ENCODE measurements at places on chromosomes 3 and 15. TPM values are rescaled to one million over a fixed set of nuclear protein-coding genes. Genes with fewer than 3 reads are reported as not detected.

GRCh38 chr3:134449277-134449676 lies 36.5 kb downstream of the ANAPC13 start:
- DNase-seq: no peak

DNA sequence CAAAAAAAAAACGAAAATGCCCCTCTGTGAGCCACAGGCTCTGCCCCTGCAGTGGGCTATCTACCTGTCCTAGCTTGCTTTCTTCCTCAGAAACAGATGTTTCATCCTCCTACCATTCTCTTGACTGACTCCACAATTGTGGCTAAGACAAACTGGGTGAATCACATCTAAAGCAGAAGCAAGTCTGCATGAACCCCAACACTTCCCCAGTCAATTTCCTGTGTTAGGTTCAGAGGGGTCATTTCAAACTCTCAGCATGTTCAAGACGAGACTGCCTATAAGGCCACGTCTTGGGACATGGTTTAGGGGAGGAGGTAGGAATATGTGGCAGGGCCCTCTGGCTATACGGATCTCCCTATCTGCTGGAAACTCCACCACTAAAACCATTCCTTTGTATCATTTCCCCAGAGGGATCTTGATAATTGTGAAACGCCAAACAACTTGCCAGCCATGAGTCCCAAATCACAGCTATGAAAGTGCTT lies 28.6 kb upstream of the ANKDD1A start:
- DNase-seq: no peak

DNA sequence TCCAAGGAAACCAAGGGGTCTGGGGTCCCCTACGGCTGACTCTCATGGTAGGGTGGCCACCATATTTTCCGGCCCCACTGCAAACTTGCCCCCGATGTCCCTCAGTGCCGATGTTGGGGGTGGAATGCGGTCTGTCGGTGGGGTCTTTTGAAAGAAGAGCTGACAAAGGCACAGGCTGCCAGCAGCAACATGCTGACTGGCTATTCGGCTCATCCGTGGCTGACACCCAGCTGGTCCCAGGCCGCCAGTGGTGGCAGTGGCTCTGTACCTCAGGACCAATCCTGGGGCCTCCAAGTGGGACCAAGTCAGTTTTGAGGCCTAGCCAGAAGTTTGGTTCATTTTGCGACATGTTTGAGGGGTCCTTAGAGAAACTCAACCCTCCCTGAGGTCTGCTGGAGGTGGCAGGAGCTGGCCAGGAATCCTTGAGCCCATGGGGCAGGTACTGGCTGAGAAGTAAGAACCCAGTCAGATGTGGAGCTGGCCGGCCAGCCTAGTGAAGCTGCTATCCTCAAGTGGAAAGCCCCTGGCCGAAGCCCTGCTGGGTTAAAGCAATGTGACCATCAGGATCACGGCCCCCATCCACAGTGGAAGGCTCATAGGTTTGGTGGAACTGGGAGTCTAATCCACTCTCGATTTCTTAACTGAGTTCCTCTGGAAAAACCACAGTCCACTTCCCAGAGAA lies 17.8 kb downstream of the BMF start:
- no peak for DNase-seq

- no peak for DNase-seq
Measured at GRCh38 chr15:63597821-63598220, 634 bp downstream of the FBXL22 start.

- DNase-seq: no peak
Measured at GRCh38 chr15:89501646-89502045, 5.3 kb upstream of the RHCG start.

- peak; percentile 79 for DNase-seq
Measured at GRCh38 chr15:69413822-69414700, at the start of gene KIF23. TSS of gene KIF23 (plus strand) at chr15:69414349. CDS start at chr15:69414466, 117 bp downstream.

DNA sequence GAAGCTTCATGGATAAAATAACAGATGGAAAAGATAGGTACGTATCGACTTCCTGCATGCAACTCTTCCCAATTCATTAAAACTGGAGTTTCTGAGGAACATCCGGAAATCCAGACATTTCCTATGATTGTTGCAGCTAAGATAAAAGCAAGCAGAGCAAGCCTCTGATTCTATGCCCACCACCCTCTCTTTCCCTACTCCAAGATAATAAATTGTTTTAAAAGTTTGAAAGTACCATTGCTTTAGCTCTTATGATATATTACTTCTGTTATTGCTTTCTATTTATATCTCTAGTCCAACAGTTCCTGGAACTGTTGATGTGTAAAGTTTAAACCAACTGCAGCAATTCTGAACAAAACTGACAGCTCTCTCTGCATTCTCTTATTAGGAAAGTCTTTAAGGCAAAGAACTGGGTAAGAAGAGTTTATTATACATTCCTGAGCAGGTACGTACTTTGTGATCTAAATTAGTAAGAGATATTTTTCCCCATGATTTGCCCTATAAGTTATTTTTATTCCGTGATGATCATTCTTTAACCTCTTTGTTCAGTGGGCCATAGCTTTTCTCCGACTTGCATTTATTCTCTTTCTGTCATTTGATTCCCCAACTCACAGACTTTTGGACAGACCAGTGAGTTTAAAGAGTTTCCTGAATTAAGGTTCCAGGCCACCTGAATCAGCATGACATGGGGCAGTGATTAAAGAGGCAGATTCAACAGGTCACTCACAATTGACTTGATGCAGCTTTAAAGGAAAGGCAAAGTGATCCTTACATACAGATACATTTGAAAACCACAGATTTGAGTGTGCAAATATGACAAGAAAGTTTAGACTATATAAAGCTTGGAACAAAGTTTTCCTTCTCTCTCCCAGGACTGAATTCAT lies 94.2 kb upstream of the THRB start:
- DNase-seq: no peak

GRCh38 chr3:27085829-27086730 lies 283.1 kb downstream of the NEK10 start:
- DNase-seq: peak; percentile 24

- no peak for DNase-seq
Measured at GRCh38 chr3:28835751-28836150, 445.1 kb upstream of the RBMS3 start.

DNA sequence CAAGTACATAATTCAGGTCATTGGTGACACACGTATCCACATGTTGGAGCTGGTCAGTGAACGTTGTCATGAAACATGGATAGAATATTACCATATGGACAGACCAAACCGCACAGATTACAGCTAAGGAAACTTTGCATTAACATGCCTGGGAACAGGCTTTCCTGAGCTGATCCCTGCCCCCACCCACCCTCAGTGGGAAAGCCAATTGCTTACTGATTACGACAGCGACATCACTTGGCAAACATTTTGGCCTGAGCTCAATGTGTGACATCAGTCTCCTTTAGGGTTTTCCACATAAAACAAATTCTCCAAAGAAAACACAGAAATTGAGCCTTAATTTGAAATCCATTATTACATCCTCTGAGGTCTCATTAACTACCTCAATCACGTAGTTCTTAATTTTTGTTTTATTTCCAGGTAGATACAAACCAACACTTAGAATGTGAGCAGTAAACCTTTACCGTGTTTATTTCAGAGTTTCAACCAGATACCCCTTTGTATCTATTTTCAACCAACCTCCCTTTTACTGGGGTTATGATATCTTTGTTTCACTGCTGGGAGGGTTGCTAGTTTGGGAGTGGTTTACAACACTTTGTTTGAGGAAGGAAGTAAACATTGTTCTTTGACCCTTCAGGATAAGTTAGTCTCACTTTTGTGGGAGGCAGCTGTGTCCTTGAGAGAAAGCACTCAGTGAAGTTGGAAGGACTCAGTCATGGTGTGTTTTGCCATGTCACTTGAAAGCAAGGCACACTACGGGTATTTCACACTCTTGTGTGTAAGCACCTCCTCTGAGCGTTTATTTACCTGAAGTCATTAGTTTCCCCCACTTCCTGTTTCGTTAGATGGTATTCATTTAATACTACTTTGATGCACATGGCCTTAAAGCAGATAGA lies 103.1 kb downstream of the CMSS1 start:
- DNase-seq: no peak

- no peak for DNase-seq
Measured at GRCh38 chr3:10004960-10005564, 18.4 kb upstream of the EMC3 start.

- peak; percentile 14 for DNase-seq
Measured at GRCh38 chr3:34856081-34856947, 783.0 kb upstream of the ARPP21 start.

DNA sequence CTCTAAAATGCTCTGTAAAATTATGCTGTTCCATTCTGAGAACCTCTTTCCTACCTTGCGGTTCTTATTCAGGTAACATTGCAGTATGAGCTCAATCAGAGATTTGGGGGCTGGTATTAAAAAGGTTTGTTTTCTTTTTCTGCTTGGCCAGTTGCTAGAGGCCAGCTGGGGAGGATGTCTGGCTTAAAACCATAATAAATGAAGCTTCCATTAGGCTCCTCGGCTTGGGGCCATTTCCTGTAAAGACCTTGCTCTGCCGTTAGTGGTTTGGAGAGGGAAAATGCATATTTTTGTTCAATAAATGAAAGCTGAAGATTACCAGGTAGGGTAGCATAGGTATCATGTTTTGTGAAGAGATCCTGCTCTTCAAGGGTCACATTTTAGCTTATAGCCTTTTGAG lies 55.2 kb downstream of the MCTP2 start:
- no peak for DNase-seq

GRCh38 chr3:193914602-193915001 lies 221.3 kb upstream of the HES1 start:
- DNase-seq: no peak

GRCh38 chr15:45641374-45641781 lies 6.5 kb downstream of the SQOR start:
- no peak for DNase-seq

DNA sequence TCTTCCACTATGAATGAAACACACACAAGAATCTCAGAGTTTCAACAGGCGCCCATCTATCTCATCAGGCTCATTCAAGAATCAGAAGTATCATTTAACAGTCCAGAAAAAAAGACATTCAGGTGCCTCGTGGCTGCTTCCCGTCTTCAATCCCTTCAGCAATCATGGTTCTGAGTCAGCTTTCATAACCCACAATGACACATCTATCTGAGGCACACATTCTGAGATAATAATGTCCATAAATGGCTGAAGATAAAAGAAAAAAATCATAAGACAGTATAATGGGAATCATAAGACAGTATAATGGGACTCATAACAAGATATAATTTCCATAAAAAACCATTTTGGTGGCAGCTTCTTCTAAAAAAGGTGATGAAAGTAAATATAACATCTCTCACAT lies 52.4 kb downstream of the TNIK start:
- no peak for DNase-seq

GRCh38 chr15:54131410-54131809 lies 153.2 kb downstream of the UNC13C start:
- DNase-seq: no peak

GRCh38 chr3:51384055-51384725 lies 901 bp upstream of the MANF start:
- DNase-seq: no peak

- no peak for DNase-seq
Measured at GRCh38 chr3:171228240-171228639, 201.7 kb upstream of the SLC2A2 start.

GRCh38 chr3:56758539-56758981 lies 43.2 kb downstream of the ARHGEF3 start:
- no peak for DNase-seq

DNA sequence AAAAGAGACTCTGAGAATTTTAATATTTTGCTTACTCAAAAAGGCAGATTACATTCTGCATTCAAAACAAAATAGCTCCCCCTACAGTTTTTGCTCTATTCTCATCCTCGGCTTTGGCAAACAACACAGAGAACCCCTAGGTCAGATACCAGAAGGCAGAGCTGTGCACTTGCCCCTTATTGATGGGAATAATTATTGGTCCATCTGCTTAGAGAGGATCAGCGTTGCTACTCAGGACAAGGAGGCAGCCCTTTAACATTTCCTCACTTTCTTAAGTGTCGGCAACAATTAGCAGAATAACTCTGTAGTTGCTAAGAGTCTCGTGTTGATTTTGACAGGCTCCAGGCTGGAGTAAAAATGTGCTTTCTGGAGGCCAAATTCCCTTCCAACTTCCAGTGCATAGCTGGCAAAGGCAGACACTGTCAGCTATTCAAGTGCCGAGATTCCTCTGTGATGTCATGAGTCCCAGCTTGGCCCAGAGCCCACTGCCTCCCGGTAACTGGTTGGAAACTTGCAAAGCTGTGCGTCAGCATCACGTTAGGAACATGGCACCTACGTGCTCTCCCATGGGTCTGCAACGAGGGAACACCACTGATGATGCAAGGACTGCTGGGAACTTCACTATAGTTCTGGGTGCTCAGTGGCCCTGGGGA lies 482.7 kb upstream of the ADAMTS9 start:
- peak; percentile 45 for DNase-seq

GRCh38 chr3:174336784-174337183 lies 522.4 kb upstream of the NAALADL2 start:
- DNase-seq: no peak

GRCh38 chr3:27279123-27279522 lies 90.1 kb downstream of the NEK10 start:
- no peak for DNase-seq

DNA sequence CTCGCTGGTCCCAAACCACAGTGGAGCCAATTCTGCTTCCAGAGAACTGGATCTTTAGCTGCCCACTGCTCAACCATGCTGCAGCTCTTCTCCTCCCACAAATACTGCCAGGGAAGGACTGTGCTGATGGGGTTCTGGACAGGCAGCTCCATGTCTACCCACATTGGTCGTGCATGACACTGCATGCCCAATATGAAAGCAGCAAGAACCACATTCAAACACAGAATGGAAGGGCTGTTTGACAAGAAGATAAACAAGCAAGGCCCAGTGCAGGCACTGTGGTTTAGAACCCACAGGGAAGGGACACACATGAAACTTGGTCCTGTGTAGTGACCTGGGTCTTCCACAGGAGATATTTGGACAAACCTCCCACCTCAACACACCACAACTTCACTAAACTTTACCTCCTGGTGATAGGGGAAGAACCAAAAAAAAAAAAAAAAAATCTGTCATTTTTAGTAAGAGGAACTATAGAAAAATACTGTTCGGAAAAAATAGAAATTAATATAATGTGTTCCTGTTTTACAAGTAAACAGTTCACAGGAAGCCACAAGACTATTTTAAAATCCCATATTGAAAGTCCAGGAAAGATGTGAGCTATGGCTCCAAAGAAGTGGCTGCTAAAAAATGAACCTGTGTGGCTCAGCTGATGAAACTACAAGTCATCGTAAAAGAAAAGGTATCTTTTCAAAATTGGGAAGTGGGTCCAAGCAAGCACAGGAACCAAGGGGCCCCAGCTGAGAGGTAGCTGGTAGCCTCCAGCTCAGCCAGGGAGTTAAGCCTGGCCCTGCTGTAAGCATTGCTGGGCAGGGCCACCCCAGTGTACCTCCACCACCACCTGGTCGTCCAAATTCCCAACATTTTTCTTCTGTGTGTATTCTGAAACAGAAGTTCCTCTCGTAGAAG lies 77.7 kb upstream of the ACAN start:
- DNase-seq: no peak

The AQP9 gene
- polyA plus RNA-seq: not detected

The MME gene
- polyA plus RNA-seq: 7.7 TPM

The SLC24A5 gene
- polyA plus RNA-seq: not detected

The C3orf22 gene
- not detected for polyA plus RNA-seq

The GPR87 gene
- not detected for polyA plus RNA-seq

The TLNRD1 gene
- 14.0 TPM for polyA plus RNA-seq

The C15orf62 gene
- polyA plus RNA-seq: 1.9 TPM

The LSAMP gene
- polyA plus RNA-seq: 4.5 TPM

The FSIP1 gene
- polyA plus RNA-seq: 0.47 TPM

The PTH1R gene
- polyA plus RNA-seq: 10.9 TPM

The SEMA3G gene
- polyA plus RNA-seq: 14.1 TPM

The AGBL1 gene
- polyA plus RNA-seq: 25.5 TPM

The ISLR gene
- polyA plus RNA-seq: 142 TPM

The CAPN3 gene
- 495 TPM for polyA plus RNA-seq

The ZNF620 gene
- 2.5 TPM for polyA plus RNA-seq

The RSL24D1 gene
- 88.7 TPM for polyA plus RNA-seq
